ENCODE measurements at places on chromosomes 2 and 18.

DNA sequence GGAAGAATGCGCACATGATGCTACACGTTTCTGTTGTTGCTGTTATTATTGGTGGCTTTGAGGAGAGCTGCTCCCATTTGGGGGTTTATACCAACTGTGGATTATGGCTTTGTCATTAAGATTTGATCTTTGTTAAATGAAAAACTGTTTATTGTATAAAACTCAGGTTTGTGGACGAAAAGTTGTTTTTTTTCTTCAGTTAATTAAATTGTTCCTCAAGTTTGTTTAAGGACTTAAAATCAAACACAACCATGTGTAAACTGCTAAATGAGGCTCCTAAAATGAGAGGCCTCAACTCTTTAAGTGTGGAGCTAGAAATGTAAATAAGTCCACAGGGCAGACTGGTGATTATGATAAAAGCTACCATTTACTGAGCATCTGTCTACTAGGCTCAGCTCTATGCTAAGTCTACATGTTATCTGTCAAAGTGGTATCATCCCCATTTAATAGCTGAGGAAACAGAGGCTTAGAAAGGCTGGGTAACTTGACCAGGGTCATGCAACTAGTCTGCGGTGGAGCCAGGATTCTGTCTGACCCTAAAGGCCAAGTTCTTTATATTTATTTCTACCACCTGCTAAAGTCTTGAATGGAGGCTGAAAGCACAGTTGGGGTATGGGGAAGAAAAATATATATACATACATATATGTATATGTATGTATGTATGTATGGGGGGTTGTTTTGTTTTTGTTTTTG is 4.1 kb downstream of the MYCN start:
- H3K27me3 ChIP-seq, result peaks cover 10% of the 10 kb centered on the region
- DNase-seq, result no peak
- no peaks in the 10 kb centered on the region for H3K36me3 ChIP-seq
- H3K27ac ChIP-seq, result no peak overlapping the region
- H3K4me1 ChIP-seq, result no peaks in the 10 kb centered on the region
- no peak overlapping the region for H3K4me3 ChIP-seq

DNA sequence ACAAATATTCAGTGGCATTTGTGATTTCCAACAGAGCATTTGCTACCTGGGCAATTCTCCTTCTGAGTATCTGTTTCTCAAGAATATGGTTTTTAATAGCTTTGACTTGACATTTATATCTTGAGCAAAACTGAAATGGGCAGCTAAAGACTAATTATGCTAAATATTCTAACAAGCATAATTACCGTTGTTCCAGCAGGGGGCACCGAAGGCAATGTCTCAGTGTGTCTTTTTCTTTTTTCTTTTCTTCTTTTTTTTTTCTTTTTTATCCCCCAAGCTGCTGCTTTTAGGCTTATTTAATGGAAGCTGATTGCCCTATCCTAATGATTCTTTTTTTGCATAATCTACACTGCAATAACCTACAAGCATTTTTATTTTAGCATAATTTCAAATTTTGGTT is 138.9 kb upstream of the NABP1 start:
- no peak overlapping the region for H3K4me3 ChIP-seq
- no peak overlapping the region for H3K27ac ChIP-seq
- no peaks in the 10 kb centered on the region for H3K36me3 ChIP-seq
- H3K27me3 ChIP-seq, result no peaks in the 10 kb centered on the region
- H3K4me1 ChIP-seq, result no peaks in the 10 kb centered on the region

GRCh38 chr2:44086629-44087028 is 82.0 kb upstream of the PPM1B start:
- H3K27me3 ChIP-seq, result no peaks in the 10 kb centered on the region
- H3K4me1 ChIP-seq, result peaks cover 21% of the 10 kb centered on the region
- H3K36me3 ChIP-seq, result no peaks in the 10 kb centered on the region
- H3K27ac ChIP-seq, result no peak overlapping the region
- no peak overlapping the region for H3K4me3 ChIP-seq
- no peak for DNase-seq

- H3K4me3 ChIP-seq, result peak within 1 kb of the TSS; percentile 77
- H3K27me3 ChIP-seq, result no peaks in the 10 kb centered on the region
- peaks cover 5% of the 10 kb centered on the region for H3K36me3 ChIP-seq
Observed at GRCh38 chr2:174248187-174248997, at the start of gene OLA1. Gene OLA1, minus strand, starts transcription at chr2:174248532. Its CDS starts 1,717 bp downstream, at chr2:174246815.

DNA sequence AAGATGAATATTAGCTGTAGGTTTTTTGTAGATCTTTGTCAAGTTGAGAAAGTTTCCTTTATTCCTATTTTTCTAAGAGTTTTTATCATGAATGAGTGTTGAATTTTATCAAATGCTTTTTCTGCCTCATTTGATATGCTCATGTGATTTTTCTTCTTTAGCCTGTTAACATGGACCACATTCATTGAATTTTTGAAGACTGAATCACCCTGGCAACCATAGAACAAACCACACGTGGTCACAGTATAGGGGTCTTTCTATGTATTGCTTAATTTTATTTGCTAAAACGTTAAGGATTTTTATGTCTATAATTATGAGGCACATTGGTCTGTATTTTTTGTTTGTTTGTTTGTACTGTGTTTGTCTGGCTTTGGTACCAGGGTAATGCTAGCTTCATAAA is 201.7 kb upstream of the CWC22 start:
- H3K4me1 ChIP-seq, result no peaks in the 10 kb centered on the region
- no peak for DNase-seq
- H3K27me3 ChIP-seq, result no peaks in the 10 kb centered on the region
- no peak overlapping the region for H3K27ac ChIP-seq
- H3K36me3 ChIP-seq, result no peaks in the 10 kb centered on the region
- H3K4me3 ChIP-seq, result no peak overlapping the region

GRCh38 chr2:120531365-120531764 is 185.4 kb downstream of the INHBB start:
- no peak for DNase-seq
- H3K4me1 ChIP-seq, result peaks cover 5% of the 10 kb centered on the region
- H3K4me3 ChIP-seq, result no peak overlapping the region

DNA sequence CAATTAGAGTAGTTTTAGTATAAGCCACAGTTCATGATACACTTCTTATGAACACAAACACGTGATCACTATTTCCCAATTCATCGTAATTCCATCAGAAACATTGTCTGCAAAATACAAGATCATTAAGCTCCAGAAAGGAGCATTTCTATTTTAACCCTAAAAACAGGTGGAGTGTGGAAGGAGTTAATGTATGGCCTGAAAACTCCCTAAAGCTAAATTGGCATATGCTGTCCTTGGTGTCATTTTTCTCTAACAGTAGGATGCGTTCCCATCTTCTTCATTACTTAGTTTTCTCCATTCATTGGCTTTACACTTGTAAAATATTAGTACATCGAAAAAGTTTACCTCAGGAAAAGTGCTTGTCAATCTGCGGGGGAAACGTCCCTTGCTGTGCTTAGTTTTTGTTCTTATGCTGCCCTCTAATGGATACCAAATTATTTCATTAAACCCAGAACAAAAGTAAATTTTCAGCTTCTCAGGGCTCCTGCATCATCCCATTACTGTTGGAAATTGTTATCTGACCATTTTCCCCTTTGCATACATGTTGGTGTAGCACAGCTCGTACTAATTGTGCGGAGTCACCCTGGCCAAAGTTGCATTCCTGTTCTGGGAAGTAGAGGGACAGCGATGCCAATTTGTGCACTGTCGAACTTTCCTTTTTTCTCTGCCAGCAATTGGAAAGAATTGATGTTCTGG is 153.4 kb downstream of the GPD2 start:
- peak; percentile 27 for DNase-seq
- no peak overlapping the region for H3K4me3 ChIP-seq
- H3K27ac ChIP-seq, result no peak overlapping the region
- H3K36me3 ChIP-seq, result no peaks in the 10 kb centered on the region
- H3K27me3 ChIP-seq, result no peaks in the 10 kb centered on the region
- H3K4me1 ChIP-seq, result no peaks in the 10 kb centered on the region

GRCh38 chr2:200856806-200857205 is 7.7 kb downstream of the CLK1 start:
- H3K27ac ChIP-seq, result no peak overlapping the region
- no peaks in the 10 kb centered on the region for H3K4me1 ChIP-seq
- no peak for DNase-seq
- H3K4me3 ChIP-seq, result no peak overlapping the region
- H3K36me3 ChIP-seq, result peaks cover 81% of the 10 kb centered on the region
- no peaks in the 10 kb centered on the region for H3K27me3 ChIP-seq

DNA sequence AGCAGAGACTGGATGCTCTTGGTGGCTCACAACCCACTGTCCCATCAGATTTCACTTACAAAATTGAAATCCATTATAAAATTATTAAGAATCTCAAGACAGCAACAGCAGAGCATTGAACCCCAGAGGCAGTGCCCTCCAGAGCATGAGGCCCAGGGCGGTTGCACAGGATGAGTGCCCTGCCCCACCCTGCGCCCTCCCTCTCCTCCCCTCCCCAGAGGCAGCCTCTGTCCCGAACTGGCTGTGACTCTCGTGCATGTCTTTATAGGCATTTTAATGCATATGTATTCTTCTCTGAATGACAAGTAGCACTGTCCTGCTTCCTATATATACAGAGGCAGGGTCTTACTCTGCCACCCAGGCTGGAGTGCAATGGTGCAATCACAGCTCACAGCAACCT is 10.4 kb downstream of the MFSD2B start:
- DNase-seq, result no peak
- H3K27ac ChIP-seq, result no peak overlapping the region

DNA sequence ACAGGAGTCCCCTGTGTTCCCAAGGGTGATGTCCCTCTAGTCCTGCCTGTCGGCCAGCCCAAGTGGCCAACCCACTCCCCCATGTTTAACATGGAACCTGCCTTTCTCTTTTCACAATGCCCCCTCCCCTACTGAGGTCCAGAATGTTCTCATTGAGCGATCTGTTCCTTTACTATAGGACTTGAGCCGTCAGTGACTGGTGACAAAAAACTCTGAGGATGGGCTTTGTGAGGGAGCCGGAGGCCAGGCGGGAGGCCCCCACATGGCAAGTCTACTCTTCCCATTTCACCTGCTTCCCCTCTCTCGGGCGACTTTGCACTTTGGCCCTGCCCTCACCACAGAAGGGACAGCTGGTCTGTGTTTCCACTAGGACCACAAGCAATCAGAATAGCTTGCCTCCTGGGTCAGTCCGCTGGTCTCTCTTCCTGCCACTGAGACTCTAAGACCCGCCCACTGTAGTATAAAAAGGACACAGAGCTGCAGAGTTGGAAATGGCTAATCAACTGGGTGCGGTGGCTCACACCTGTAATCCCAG is 146.5 kb upstream of the RAB12 start:
- H3K27ac ChIP-seq, result no peak overlapping the region
- no peaks in the 10 kb centered on the region for H3K36me3 ChIP-seq
- no peaks in the 10 kb centered on the region for H3K4me1 ChIP-seq
- H3K4me3 ChIP-seq, result no peak overlapping the region

DNA sequence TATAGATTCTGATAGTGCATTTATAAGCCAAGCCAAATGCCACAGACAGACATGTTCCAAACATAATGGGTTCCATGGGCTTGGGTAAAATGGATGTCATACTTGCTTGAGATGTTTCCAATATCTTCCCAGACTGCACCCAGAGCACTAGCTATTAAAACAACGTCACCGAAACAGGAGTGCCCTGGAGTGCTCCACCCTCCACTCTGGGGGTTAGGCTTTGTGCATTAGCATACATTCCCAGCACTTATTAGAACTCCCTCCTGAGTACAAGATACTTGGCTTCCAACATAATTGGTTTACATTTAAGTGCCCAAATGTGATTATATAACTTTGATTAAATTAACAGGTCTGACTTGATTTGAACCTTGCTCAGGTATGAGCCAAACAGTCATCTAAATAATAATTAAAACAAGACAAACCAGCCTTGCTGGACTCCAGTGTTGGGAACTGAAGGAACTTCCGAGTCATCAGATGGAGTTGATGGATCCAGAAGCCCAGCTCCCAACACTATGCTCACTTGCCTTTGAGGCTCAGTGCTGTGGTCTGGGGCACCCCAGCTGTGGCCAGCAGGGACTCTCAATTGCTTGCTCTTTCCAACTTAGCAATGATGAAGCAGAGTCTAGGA is 60.5 kb upstream of the LGALSL start:
- H3K4me1 ChIP-seq, result peaks cover 6% of the 10 kb centered on the region
- H3K36me3 ChIP-seq, result no peaks in the 10 kb centered on the region
- H3K27ac ChIP-seq, result no peak overlapping the region

GRCh38 chr2:4762951-4763376 is 929.2 kb upstream of the SOX11 start:
- no peak for DNase-seq
- H3K36me3 ChIP-seq, result no peaks in the 10 kb centered on the region
- H3K4me1 ChIP-seq, result no peaks in the 10 kb centered on the region
- no peak overlapping the region for H3K27ac ChIP-seq

GRCh38 chr18:46190667-46191066 is 86.5 kb downstream of the HAUS1 start:
- no peaks in the 10 kb centered on the region for H3K36me3 ChIP-seq
- no peaks in the 10 kb centered on the region for H3K27me3 ChIP-seq
- no peak overlapping the region for H3K4me3 ChIP-seq
- H3K27ac ChIP-seq, result no peak overlapping the region

- no peaks in the 10 kb centered on the region for H3K36me3 ChIP-seq
- no peak overlapping the region for H3K27ac ChIP-seq
- H3K4me1 ChIP-seq, result no peaks in the 10 kb centered on the region
- DNase-seq, result no peak
Observed at GRCh38 chr2:75277111-75277510, 77.8 kb upstream of the TACR1 start.

- H3K27ac ChIP-seq, result no peak overlapping the region
- H3K27me3 ChIP-seq, result peaks cover 5% of the 10 kb centered on the region
- H3K4me3 ChIP-seq, result no peak overlapping the region
- no peaks in the 10 kb centered on the region for H3K4me1 ChIP-seq
- DNase-seq, result no peak
Observed at GRCh38 chr2:143229952-143230351, 100.7 kb downstream of the ARHGAP15 start.

DNA sequence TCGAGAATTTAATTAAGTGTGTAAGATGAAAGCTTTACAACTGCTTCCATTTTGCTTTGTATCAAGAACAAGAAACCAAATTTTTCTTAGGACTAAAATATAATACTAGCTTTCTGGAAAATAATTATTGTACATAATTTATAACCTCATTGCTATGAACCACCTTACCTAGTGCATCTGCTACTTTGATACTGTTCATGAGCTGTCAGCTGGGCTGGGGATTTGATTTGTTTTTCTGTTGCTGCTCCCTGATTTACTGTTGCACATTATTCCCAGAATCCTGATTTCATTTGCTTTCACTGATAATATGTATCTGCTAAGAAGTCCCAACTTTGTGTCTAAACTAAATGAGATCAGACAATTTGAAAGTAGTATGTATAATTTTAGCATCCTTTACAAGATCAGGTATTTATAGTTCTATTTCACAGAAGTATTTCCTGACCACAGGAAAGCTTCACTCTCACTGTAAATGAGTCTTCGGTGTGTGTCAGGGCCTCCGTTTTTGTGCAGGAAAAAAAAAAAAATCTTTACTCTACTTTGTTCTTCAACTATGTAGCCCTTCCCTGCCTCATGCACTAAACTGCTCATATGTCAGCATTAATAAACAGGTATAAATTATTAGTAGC is 105.6 kb upstream of the CCDC150 start:
- H3K4me3 ChIP-seq, result no peak overlapping the region
- no peak overlapping the region for H3K27ac ChIP-seq
- H3K27me3 ChIP-seq, result no peaks in the 10 kb centered on the region
- DNase-seq, result no peak
- H3K36me3 ChIP-seq, result no peaks in the 10 kb centered on the region

GRCh38 chr2:12716032-12716281 is 779 bp upstream of the TRIB2 start:
- H3K27me3 ChIP-seq, result no peaks in the 10 kb centered on the region
- peaks cover 18% of the 10 kb centered on the region for H3K4me1 ChIP-seq
- H3K4me3 ChIP-seq, result peak overlapping the region; percentile 78
- DNase-seq, result peak; percentile 65
- peak overlapping the region; percentile 70 for H3K27ac ChIP-seq

Measured in HCT116 (cell line).